ENCODE measurements at places on chromosomes 5 and 9. TPM values are rescaled to one million over a fixed set of nuclear protein-coding genes. Genes with fewer than 3 reads are reported as not detected.

The FBXO4 gene
- polyA plus RNA-seq = 6.6 TPM

The TLX3 gene
- 11.1 TPM for polyA plus RNA-seq

The SPATA31C1 gene
- 0.08 TPM for polyA plus RNA-seq

The PIP5K1B gene
- 2.5 TPM for polyA plus RNA-seq

Data from brain (organoid and tissue), 16 donors.